ENCODE measurements at places on chromosomes 12 and 14.

GRCh38 chr12:104478396-104479122, 21.8 kb downstream of the CHST11 start:
- DNase-seq = peak; percentile 79

DNA sequence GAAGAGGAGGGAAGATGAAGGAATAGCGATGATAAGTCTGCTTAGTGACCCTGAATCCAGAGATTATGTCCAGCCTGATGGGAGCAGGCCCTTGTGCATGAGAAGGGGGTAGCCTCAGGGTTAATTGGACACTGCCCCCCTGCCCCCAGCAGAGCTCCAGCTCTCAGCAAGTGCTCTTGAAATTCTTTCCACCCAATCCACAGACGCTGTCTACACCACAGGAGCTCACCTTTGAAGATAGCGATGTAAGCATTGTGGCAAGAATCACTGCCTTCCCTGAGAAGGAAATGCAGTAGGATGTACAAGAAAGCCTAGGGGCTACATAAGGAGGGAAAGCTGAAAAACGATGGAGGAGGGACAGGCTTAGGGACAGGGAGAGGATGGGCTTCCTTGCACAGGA, 39.4 kb downstream of the CRACR2A start:
- DNase-seq = no peak

DNA sequence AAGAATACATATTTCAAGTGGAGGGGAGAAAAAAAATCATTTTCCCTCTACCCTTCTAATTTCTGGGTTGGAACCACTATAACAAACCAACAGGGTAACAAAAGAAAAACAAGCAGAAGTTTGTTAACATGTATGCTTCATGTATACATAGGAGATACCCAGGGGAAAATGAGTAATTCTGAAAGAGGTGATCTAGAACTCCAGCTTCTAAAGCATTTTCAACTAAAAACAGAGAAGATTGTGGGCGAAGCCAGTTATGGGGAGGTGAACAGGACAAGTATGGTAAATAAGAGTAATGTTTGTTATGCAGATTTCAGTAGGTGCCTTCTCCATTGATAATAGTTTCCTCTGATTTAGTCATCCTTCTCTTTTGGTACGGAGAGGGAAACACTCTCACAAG, 16.7 kb downstream of the FNTB start:
- no peak for DNase-seq

DNA sequence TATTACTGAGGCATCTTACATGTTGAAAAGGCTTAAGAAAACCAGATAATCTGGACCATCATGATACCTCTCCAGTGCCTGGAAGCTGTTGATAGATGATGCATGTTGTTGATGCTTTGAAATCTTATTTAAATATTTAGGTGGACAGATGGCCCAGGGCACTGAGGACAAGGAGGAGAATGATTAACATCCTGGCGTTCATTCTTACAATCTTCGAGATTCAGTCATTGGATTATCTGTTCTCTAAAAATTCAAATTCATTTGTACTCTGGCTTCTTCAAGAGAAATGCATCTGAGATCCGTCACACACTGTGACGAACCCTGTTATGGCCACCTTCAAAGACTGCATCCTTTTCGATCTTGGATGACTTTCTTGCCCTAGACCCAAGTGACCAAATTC, 121.3 kb upstream of the IGF1 start:
- DNase-seq = no peak
